ENCODE measurements at places on chromosomes 5 and 9. TPM values are rescaled to one million over a fixed set of nuclear protein-coding genes. Genes with fewer than 3 reads are reported as not detected.

Gene MED22
- total RNA-seq: 30.6 TPM

Gene JAK2
- 9.6 TPM for total RNA-seq

- DNase-seq: no peak
- H3K4me1 ChIP-seq: no peaks in the 10 kb centered on the region
- H3K36me3 ChIP-seq: no peaks in the 10 kb centered on the region
- H3K27me3 ChIP-seq: no peaks in the 10 kb centered on the region
- no peak overlapping the region for H3K27ac ChIP-seq
- no peak overlapping the region for H3K4me3 ChIP-seq
Observed at GRCh38 chr5:124194282-124194681, 552.2 kb downstream of the ZNF608 start.

GRCh38 chr5:115657881-115658233 is 32.0 kb upstream of the TMED7 start:
- H3K36me3 ChIP-seq: no peaks in the 10 kb centered on the region
- no peak overlapping the region for H3K27ac ChIP-seq
- no peak overlapping the region for H3K4me3 ChIP-seq
- no peak for DNase-seq

Gene IFNB1
- not detected for total RNA-seq

- no peaks in the 10 kb centered on the region for H3K4me1 ChIP-seq
- no peaks in the 10 kb centered on the region for H3K27me3 ChIP-seq
- H3K4me3 ChIP-seq: no peak overlapping the region
- H3K27ac ChIP-seq: no peak overlapping the region
- peaks cover 27% of the 10 kb centered on the region for H3K36me3 ChIP-seq
Observed at GRCh38 chr9:4859035-4859434, 66.3 kb downstream of the RCL1 start.

DNA sequence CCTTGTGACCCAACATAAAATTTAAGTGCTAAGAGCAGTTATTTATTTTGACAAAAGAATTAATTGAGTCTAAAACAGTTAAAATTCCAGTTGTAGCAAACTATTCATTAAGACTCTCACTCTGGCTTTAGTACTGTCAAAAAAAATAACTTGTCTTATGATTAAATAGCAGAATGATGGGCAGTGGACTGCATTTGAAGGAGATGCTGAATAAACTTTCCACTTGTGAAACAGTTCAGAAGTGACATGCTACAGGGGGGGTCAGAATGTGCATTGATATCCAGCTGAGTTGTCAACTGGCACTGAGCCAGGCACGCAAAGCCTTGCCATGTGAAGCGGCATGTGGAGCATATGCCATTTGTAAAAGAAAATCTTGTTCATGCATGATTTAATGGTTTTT is 76.0 kb downstream of the FCHO2 start:
- H3K4me1 ChIP-seq: no peaks in the 10 kb centered on the region
- H3K27ac ChIP-seq: no peak overlapping the region
- H3K36me3 ChIP-seq: no peaks in the 10 kb centered on the region
- H3K4me3 ChIP-seq: no peak overlapping the region
- H3K27me3 ChIP-seq: no peaks in the 10 kb centered on the region

DNA sequence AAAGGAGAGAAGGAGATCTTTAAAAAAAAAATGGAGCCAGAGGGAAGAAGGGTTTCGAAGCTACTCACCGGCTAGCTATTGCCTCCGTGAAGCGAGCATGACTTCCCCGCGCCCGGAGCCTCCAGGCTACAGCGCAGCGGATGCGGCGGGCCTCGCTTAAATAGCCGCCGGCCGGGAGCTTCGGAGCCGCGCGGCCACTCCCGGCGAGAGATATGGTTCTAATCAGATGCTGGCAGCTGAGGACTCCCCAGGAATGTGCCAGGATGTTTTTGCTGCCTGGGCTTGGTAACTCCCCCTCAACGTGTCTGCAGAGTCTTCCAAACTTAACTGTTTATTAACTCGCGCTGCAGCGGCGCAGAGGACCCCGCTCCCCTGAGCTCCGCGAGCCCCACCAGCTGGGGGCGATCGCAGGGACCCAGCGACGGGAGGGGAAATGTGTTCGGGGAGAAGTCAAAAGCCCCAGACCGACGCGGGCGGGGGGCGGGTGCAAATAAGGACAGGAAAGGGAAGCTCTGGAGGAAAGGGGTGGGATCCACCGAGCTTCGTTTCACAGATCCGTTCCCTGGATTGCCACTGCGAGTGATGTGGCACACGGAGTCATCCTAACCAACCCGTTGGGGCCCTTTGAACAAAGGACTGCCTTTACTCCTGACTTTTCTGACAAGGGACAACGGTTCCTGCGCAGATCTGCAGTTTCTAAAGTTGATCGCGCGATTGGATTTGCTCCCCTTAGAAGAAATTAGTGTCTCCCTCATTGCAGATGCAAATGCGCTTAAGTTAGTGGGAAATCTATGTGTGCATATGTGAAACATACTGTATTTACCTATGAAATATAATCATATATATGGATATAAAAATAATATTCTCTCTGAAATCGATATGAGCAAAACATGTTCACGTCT is at the start of gene DAB2:
TSS of gene DAB2 (minus strand) at position 245 of the 902 bp plus-strand sequence. CDS start 30,660 bp downstream, outside the sequence.
- no peak within 1 kb of the TSS for H3K27ac ChIP-seq
- H3K4me3 ChIP-seq: no peak within 1 kb of the TSS
- H3K4me1 ChIP-seq: no peaks in the 10 kb centered on the region

DNA sequence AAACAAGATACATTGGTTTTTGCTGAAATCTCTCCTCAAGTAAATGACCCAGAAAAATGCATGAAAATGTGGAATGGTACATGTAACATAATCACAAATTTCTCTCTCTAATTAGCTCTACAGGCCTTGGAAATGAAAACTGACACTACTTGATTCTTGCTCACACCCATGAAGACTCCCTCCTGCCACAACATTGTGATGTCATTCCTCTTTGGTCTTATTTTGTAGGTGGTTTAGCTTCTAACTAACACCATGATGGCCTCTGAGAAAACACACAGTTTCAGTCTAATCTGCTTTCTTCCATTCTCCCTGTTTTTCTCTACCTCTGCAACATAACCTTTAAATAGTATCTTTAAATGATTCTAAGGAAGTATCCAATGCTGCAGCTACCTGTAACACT is 78.6 kb upstream of the FAM174A start:
- no peaks in the 10 kb centered on the region for H3K36me3 ChIP-seq
- no peak overlapping the region for H3K27ac ChIP-seq

- DNase-seq: no peak
- no peak overlapping the region for H3K27ac ChIP-seq
- H3K4me3 ChIP-seq: no peak overlapping the region
Observed at GRCh38 chr5:53426878-53427277, 53.6 kb upstream of the FST start.

- no peak overlapping the region for H3K27ac ChIP-seq
- no peaks in the 10 kb centered on the region for H3K27me3 ChIP-seq
- no peak for DNase-seq
- H3K4me3 ChIP-seq: no peak overlapping the region
- no peaks in the 10 kb centered on the region for H3K36me3 ChIP-seq
- H3K4me1 ChIP-seq: peaks cover 8% of the 10 kb centered on the region
Observed at GRCh38 chr5:150778088-150778516, 455 bp upstream of the SMIM3 start.

- no peaks in the 10 kb centered on the region for H3K27me3 ChIP-seq
- H3K27ac ChIP-seq: no peak overlapping the region
- no peak overlapping the region for H3K4me3 ChIP-seq
Observed at GRCh38 chr5:160375166-160375565, 4.7 kb upstream of the C1QTNF2 start.

GRCh38 chr9:76637416-76637815 is 126.8 kb upstream of the PCA3 start:
- H3K4me1 ChIP-seq: peaks cover 7% of the 10 kb centered on the region
- H3K27me3 ChIP-seq: no peaks in the 10 kb centered on the region
- H3K27ac ChIP-seq: no peak overlapping the region
- no peak overlapping the region for H3K4me3 ChIP-seq
- DNase-seq: no peak
- no peaks in the 10 kb centered on the region for H3K36me3 ChIP-seq

GRCh38 chr5:39716532-39717028 is 291.8 kb upstream of the DAB2 start:
- no peaks in the 10 kb centered on the region for H3K36me3 ChIP-seq
- H3K27ac ChIP-seq: no peak overlapping the region
- no peaks in the 10 kb centered on the region for H3K27me3 ChIP-seq
- DNase-seq: peak; percentile 62
- no peak overlapping the region for H3K4me3 ChIP-seq

DNA sequence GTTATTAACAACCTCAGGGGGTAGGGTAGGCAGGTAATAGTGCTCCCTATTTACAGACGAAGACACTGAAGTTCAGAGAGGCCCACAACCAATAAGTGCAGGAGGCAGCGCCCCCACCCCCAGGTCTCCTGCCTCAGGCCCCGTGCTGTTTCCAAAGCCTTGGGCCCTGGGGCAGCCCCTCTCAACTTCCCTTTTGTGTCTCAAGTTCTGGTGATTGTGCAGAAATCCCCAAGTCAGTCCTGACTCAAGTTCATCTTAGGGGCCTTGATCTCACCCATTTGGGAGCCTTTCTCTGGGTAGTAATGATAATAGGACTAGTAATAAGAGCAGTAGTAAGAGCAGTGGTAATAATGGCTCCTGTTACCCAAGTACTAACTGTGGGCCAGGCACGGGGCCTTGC is 35.5 kb upstream of the ASS1 start:
- no peak overlapping the region for H3K4me3 ChIP-seq
- no peak for DNase-seq
- no peaks in the 10 kb centered on the region for H3K36me3 ChIP-seq
- H3K27ac ChIP-seq: no peak overlapping the region

- H3K4me1 ChIP-seq: no peaks in the 10 kb centered on the region
- peak; percentile 4 for DNase-seq
- H3K27me3 ChIP-seq: no peaks in the 10 kb centered on the region
- no peak overlapping the region for H3K27ac ChIP-seq
- no peak overlapping the region for H3K4me3 ChIP-seq
- H3K36me3 ChIP-seq: no peaks in the 10 kb centered on the region
Observed at GRCh38 chr9:3597792-3598191, 72.0 kb upstream of the RFX3 start.

- H3K36me3 ChIP-seq: no peaks in the 10 kb centered on the region
- no peaks in the 10 kb centered on the region for H3K27me3 ChIP-seq
- no peak overlapping the region for H3K4me3 ChIP-seq
- H3K4me1 ChIP-seq: peaks cover 7% of the 10 kb centered on the region
- no peak overlapping the region for H3K27ac ChIP-seq
- DNase-seq: no peak
Observed at GRCh38 chr9:137312852-137313325, 10.8 kb upstream of the NRARP start.

DNA sequence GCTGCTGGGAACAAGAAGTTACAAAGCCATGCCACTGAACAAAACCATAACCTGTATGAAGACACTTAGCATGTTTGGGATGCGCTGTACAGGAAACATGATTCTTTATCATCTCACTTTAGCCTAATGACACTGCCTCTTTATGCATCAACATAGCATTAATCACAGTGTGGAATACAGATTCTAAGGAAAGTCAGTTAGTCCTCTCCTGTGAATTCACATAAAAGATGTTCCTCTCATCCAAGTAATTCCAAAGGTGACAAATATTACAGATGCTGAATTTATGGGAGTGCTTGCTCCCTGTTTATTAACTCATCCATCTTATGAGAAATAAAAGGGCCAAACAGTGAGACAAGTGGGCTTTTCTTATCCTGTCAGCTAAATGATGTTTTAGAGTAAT is 1677.7 kb downstream of the EFNA5 start:
- H3K27me3 ChIP-seq: no peaks in the 10 kb centered on the region
- H3K4me3 ChIP-seq: no peak overlapping the region
- no peak for DNase-seq
- no peaks in the 10 kb centered on the region for H3K4me1 ChIP-seq
- H3K36me3 ChIP-seq: no peaks in the 10 kb centered on the region

DNA sequence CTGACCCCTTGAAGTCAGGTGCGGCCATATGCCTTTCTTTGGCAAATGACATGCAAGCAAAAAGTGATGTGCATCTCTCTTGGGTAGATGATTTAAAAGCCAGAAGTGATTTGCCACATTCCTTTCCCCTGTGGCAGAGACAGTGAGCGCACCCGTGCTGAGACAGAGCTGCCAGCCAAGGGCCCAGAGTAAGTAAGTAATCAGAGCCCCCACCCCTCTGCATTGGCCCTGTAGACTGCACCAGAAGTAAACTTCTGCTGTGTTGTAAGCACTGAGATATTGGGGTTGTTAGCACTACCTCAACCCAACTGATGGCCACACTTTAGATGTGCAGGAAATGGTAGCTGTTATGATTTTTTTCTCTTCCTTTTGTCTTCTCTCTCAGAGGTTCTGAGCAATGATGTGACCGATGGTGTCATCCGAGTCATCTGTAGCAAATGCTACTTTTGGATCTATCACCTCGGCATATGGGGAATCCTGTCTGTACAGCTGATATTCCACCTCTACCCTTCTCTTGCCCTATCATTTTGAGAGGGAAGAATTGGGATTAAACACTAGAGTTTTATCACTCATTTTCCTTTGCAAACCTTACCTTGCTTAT is 58.0 kb downstream of the DOCK2 start:
- no peak for DNase-seq
- H3K4me3 ChIP-seq: no peak overlapping the region
- peaks cover 8% of the 10 kb centered on the region for H3K4me1 ChIP-seq
- H3K27ac ChIP-seq: no peak overlapping the region

Gene LCN15
- not detected for total RNA-seq

- H3K27me3 ChIP-seq: no peaks in the 10 kb centered on the region
- H3K4me3 ChIP-seq: no peak overlapping the region
- DNase-seq: no peak
- H3K4me1 ChIP-seq: no peaks in the 10 kb centered on the region
Observed at GRCh38 chr5:31754741-31755675, 116.1 kb downstream of the PDZD2 start.

Gene STKLD1
- total RNA-seq: 0.93 TPM

Gene GBGT1
- total RNA-seq: 5.2 TPM
